Stimulated activated CD8-positive, alpha-beta memory T cell treated with anti-CD3 and anti-CD28 coated beads, Interleukin-4, amount 100 ng/mL, for 24 hours (primary cell): ENCODE measurements at places on chromosomes 1 and 21.

DNA sequence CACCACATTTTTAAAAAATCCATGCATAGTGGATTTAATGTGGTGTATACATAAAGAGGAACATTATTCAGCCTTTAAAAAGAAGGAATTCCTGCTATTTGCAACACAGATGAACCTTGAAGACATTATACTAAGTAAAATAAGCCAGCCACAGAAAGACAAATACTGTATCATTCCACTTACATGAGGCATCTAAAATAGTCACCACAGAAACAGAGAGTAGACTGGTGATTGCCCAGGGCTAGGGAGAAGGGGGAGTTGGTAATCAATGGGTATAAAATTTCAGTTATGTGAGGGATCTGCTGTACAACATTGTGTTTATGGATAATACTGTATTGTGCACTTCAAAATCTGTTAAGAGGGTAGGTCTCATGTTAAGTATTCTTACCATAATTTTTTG is 10.0 kb downstream of the FAM163A start:
- DNase-seq = no peak

DNA sequence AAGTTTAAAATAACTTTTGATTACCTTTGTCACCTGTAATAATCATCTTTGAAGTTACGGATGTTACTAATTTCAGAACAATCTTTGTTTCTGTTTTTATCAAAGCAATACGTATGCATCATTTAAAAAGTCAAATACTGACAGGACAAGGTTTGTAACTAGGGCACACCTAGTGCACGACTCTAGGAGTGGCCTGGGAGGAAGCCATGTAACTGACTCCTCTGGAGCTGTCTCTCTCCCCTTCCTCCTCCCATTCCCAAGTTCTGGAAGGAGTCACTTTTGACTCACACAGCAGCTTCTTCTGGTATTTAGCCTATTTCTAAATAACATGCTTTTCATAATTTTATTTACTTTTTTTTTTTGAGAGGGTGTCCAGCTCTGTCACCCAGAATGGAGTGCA is 11.8 kb upstream of the RAP1GAP start:
- no peak for DNase-seq

- no peak for DNase-seq
These were observed 167.6 kb downstream of the RHOU start for GRCh38 chr1:228902781-228903433.

GRCh38 chr1:65722461-65722860 is 70.2 kb upstream of the PDE4B start:
- no peak for DNase-seq

GRCh38 chr1:25766721-25767436 is 33.1 kb upstream of the SELENON start:
- DNase-seq = no peak

DNA sequence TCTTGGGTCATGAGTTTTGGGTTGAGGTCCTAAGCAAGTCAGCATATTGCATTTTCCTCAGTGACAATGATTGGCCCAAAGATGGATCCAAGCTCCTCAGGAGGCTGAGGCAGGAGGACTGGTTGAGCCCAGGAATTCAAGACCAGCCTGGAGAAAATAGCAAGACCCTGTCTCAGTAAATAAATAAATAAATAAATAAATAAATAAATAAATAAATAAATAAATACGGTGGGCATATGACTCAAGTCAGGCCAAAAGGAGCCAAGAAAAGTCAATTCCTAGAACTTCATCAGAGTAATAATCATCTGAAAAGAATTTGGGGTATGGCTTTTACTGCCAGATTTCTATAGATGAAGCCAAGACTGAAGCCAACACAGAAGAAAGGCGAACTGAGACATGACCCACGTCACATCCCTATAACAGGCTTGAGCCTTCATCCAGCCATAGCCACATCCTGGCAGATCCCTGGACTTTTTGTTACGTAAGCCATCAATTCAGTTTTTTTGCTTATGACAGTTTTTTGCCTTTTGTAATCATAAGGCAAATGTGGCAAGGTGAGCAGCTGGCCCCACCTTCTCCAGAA is 88.5 kb upstream of the NFASC start:
- no peak for DNase-seq

GRCh38 chr1:7677815-7678214 is 93.3 kb upstream of the VAMP3 start:
- no peak for DNase-seq
